ENCODE measurements at places on chromosomes 12 and 14.

DNA sequence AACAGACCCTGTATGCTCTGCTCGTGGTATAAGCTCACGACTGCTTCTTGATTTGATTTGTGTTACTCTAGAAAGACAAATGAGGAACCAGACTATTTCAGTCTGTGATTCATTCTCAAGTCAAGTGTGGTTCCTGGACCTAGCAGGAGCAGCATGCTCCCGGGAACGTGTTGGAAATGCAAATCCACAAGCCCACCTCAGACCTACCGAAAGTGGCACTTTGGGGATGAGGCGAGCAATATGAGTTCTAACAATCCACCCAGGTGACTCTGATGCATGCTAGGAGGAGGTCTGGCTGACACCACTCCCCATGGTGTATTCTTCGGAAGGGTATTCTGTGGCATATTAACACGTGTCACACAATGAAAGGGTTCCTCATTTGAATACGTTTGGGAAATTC lies 59.5 kb upstream of the TMX1 start:
- no peak for DNase-seq

DNA sequence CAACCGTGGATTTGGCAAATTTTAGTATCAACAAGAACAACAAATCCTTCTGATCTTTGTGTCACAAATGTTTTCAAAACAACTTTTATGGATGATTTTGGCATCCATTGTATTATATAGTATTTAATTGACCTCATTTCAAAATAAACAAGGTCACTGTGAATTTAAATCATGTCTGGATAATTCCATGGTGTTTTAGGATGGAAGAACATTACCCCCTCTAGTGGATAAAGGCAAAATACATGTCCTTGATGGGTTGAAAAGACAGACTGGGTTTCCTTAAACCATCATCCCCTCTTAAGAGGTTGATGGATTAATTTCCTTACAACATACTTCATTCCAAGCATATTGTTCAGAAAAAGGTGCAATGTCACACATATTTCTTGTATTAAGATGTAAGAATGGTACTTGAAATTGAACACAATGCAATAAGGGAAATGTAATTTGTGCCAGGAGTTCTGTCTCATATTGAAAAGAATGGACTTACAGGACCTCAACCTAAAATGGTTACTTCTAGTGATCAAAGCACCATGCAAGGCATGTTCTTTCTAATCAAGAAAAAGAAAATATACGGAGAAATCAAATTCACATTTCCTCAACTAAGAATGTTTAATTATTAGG lies 352.0 kb downstream of the BCAT1 start:
- DNase-seq, result no peak

- DNase-seq, result no peak
Measured at GRCh38 chr12:116969615-116970585, 59.1 kb downstream of the FBXW8 start.

DNA sequence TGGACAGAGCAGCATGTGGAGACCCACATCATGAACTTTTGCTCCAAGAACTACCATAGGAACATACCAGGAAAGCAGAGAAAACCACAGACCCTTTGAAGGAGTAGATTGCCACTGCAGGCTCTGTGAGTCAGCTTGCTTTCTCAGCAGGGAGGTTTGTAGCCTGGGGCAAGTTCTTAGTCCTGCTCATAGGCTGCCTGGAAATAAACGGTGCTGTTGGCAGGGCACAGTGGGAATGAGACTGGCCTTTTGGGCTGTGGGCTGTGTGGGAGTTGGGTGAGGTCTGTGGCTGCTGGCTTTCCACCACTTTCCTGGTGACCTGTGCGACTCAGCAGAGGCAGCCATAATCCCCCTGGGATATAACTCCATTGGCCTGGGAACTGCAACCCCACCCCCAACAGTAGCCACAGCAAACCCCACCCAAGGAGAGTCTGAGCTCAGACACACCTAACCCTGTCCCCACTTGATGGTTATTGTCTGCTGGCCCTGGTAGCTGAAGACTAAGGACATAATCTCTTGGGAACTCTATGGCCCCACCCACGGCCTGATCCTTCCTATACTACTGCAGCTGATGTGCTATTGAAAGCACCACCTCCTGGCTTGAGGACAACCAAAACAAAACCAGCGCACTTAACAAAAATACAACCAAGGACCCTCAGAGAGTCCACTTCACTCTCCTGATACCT lies 192.1 kb upstream of the GARIN6 start:
- no peak for DNase-seq

- DNase-seq, result no peak
Measured at GRCh38 chr12:67758521-67758920, 110.0 kb downstream of the DYRK2 start.

- no peak for DNase-seq
Measured at GRCh38 chr12:113439606-113440030, 17.4 kb downstream of the SDSL start.

DNA sequence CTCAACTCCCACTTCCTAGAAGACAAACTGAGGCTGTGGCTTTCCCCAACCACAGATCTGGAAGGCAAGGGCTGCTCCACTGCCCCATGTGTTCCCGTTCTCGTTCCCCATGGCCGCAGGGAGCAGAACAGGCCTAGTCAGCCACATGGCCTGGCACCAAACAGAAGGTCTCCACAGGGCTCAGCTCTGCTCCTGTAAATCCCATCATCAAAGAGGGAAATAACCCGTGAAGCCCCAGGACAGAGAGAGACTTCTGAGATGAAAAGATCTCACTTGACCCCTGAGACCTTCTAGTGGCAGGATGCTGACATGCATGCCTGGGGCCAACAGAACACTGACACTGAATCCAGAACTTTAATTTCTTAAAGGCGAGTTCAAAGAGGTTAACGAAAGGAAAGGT lies 68.9 kb downstream of the BCL11B start:
- no peak for DNase-seq

DNA sequence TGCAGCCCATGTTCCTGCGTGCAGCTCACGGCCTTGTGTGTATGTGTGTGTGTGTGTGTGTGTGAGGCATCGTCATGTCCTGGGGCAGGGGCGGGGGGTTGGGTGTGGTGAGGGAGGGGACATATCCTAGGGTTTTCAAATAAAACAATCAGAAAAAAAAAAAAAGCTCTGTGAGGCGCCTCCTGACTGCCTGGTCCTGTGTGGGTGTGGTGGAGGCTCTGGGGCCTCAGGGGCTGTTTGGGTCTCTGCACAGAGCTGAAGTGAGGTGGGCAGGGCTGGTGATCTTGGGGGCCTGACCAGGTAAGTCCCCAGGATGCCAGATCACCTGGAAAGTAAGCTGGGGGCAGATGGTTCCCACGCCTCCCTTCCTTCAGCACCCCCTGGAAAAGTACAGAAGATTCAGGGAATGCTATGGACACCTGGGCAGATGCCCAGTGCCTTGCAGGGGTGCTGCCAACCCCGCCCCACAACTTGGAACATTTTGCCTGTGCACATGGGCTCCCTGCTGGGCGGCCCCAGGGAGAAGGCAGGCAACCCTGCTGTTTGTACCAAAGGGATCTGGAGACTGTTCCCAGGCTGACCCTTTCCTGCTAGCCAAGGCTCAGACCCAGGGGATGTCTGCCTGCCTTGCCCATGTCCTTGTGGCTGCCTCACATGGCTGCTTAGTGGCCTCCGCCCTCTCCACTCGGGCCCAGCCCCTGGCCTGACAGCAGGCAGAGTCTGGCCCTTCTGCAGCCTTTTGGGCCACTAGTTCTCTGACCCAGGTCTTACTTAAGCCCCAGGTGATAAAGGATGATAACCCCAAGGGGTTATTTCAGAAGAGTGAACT lies 28.8 kb downstream of the CLSTN3 start:
- no peak for DNase-seq

DNA sequence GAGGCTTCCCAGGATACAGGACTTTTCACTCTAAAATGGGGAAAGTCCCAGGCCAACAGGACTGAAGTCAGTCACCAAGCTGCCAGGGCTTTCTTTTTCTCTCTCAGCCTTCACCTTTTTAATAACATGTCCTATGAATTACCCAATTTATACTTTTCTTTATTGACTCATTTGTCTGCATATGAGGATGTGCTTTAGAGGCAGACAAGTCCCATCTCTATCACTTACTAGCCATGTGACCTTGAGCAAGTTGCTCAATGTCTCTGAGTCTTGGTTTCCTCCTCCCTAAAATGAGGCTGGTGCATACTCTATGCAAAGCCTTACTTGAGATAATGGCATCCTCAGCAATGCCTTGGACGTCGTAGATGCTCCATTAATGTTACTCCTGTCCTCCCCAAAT lies 98.1 kb upstream of the TMPO start:
- DNase-seq, result no peak

GRCh38 chr14:64566651-64567122 lies 16.9 kb downstream of the PPP1R36 start:
- DNase-seq, result peak; percentile 65
